ENCODE measurements at places on chromosomes 5 and 9. TPM values are rescaled to one million over a fixed set of nuclear protein-coding genes. Genes with fewer than 3 reads are reported as not detected.

Gene SIL1
- total RNA-seq: 120 TPM

Gene GPR151
- total RNA-seq: not detected

Gene PCDHAC2
- total RNA-seq: 1.3 TPM

Gene F2RL2
- 34.1 TPM for total RNA-seq

Gene GRM6
- not detected for total RNA-seq

Gene PCDHGB5
- total RNA-seq: 34.3 TPM

Gene PIP5K1B
- total RNA-seq: 0.13 TPM

Gene TIFAB
- total RNA-seq: not detected

Gene NKD2
- 3.5 TPM for total RNA-seq

Gene PKD2L2
- not detected for total RNA-seq

Gene PRRX2
- total RNA-seq: 17.9 TPM

Gene MCIDAS
- total RNA-seq: not detected

Gene ANKRD31
- under 0.01 TPM for total RNA-seq

Gene AGXT2
- total RNA-seq: not detected

Gene ECM2
- 7.0 TPM for total RNA-seq

Gene SPINK7
- total RNA-seq: not detected

Gene MEGF10
- 3.0 TPM for total RNA-seq

Gene NOXA1
- 0.36 TPM for total RNA-seq

Gene CDH9
- not detected for total RNA-seq

Gene GABBR2
- total RNA-seq: 0.46 TPM

Gene PGM5
- total RNA-seq: 33.3 TPM

Gene DEPDC1B
- 0.63 TPM for total RNA-seq

Gene TAF1L
- total RNA-seq: under 0.01 TPM

Measured in smooth muscle cell of the pulmonary artery (primary cell).